ENCODE measurements at places on chromosomes 5 and 9.

DNA sequence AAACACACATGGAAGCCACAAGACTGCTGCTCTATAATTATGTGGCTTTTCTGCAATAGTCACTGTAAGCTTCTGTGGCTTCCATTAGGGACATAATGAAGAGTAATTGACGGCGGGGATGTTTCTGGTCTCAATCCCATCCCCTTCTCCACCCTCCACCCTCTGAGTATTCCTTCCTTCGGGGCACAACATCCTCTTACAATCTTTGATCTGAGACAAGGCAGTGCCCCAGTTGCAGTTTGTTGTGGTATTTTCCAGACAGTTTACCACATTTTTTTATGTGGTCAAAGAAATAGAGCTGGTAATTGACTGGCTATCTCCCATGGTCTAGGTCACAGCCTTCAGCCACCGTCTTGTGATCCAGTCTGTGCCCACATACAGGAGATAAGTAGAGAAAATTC lies 277.7 kb downstream of the NR2F1-AS1 start:
- DNase-seq, result no peak

- peak; percentile 76 for DNase-seq
Measured at GRCh38 chr9:81823672-81824554, 104.3 kb upstream of the SPATA31D4 start.

GRCh38 chr5:169717288-169717687 lies 80.2 kb downstream of the DOCK2 start:
- peak; percentile 37 for DNase-seq

GRCh38 chr5:81192373-81192750 lies 40.8 kb upstream of the CKMT2 start:
- no peak for DNase-seq

DNA sequence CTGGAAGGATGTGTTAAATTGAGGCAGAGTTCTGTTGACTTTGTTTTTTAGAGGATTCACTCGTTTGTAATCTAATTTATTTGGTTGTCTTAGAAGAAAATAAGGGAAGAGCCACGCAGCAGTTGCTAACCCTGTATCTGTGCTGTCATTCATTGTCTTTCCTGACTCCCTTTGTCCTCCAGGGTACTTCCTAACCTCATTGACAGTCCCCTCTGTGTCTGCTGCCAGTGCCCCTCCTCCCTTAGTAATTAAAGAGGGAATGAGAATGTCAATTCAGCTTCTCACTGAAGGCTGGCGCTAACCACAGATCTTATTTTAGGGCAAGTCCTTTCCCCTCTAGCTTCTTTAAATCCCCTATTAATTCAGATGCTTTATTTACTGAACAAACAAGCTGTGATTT lies 84.0 kb downstream of the MAST4 start:
- DNase-seq, result no peak

DNA sequence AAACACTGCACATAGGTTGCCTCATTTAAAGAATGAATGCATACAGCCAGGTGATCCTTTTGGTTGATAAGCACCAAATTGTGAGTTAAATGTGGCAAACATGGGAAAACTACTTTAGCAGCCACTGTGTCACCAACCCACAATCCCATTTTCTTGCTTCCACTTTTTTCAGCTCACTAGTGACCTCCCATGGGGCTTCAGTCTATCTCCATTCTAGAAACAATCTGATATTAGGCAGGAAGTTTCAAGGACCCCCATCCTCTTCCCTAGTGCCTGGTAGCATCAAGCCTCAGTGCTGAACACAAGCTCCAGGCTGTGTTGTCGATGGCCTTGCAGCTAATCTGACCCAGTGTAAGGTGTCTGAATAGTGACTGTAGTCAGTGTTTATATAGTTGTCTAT lies 66.2 kb downstream of the PLPPR1 start:
- no peak for DNase-seq

GRCh38 chr5:175418251-175418650 lies 25.7 kb downstream of the DRD1 start:
- no peak for DNase-seq

GRCh38 chr5:60445921-60446320 lies 254.0 kb downstream of the DEPDC1B start:
- no peak for DNase-seq

- no peak for DNase-seq
Measured at GRCh38 chr9:5720151-5720550, 91.2 kb downstream of the RIC1 start.

- no peak for DNase-seq
Measured at GRCh38 chr9:91914404-91914803, 35.6 kb downstream of the ROR2 start.

GRCh38 chr5:156800929-156801328 lies 49.2 kb upstream of the PPP1R2B start:
- DNase-seq, result no peak

DNA sequence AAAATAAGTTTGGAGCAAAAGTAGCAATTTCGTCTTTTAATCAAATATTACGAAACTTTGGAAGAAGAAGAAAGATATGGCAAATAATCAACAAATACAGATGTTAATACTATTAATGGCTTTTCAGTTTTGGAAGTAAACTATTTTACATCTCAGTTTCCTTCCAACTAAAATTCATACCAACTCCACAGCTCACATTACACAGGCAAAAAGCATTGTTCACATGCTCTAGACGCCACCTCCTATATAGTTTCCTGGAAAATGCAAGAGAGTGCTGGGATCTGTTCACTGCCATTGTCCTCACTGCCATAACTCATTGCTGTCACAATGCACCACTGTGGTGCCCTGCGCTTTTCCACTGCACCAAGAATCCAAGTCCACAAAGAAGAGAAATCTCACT lies 149.0 kb upstream of the FTMT start:
- DNase-seq, result no peak

DNA sequence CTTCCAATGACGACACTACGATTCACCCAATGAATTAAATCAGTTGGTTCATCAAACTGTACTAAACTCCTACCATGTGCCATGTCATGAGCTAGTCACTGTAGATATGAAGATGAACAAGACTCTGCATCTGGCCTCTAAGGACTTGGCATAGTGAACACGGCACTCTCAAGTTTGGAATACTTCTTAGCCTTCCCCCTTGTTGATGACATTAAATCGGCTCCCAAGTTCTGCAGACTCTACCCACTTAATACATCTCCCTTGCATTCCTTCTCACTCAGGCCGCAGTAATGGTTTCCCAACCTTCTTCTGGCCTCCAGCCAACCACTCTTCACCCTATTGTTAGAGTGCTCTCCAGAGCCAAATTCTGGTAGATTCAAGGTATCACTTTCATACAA lies 184.7 kb downstream of the MAPKAP1 start:
- DNase-seq, result no peak

GRCh38 chr9:137986268-137987099 lies 108.9 kb downstream of the CACNA1B start:
- DNase-seq, result no peak

DNA sequence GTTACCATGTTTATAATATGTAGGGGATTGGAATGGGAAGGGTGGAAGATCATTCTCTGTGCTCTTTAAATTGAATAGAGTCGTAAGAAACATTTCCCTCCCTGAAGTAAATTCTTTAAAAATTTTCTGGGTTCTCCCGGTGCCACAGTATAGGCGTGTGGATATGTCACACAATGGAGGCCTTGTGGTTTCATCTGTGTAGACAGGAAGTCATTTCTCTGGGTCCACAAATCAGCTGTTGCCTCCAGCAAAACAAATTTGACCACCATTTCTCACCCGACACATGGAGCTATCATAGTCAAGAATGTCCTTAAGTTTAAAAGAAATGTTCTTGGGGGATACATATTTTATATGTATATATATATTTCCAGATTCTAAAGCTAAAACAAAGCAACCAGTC lies 17.4 kb downstream of the CEP78 start:
- no peak for DNase-seq

- DNase-seq, result no peak
Measured at GRCh38 chr9:91148306-91148705, 213.4 kb downstream of the AUH start.

- no peak for DNase-seq
Measured at GRCh38 chr5:109546461-109546860, 136.7 kb upstream of the PJA2 start.

- DNase-seq, result no peak
Measured at GRCh38 chr5:121377461-121377860, 474.2 kb upstream of the FTMT start.

DNA sequence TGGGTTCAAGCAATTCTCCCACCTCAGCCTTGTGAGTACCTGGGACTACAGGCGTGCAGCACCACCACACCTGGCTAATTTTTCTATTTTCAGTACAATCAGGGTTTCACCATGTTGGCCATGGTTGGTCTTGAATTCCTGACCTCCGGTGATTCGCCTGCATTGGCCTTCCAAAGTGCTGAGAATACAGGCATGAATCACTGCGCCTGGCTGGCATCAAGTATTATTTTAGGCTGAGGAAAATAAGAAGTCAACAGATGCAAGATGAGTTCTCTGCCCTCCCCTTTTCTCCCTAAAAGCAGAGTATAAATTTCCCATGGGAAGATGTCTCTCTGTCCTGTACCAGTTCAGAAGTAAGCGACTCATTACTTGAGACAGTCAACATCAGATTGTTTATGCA lies 71.5 kb downstream of the ELAVL2 start:
- DNase-seq, result no peak

DNA sequence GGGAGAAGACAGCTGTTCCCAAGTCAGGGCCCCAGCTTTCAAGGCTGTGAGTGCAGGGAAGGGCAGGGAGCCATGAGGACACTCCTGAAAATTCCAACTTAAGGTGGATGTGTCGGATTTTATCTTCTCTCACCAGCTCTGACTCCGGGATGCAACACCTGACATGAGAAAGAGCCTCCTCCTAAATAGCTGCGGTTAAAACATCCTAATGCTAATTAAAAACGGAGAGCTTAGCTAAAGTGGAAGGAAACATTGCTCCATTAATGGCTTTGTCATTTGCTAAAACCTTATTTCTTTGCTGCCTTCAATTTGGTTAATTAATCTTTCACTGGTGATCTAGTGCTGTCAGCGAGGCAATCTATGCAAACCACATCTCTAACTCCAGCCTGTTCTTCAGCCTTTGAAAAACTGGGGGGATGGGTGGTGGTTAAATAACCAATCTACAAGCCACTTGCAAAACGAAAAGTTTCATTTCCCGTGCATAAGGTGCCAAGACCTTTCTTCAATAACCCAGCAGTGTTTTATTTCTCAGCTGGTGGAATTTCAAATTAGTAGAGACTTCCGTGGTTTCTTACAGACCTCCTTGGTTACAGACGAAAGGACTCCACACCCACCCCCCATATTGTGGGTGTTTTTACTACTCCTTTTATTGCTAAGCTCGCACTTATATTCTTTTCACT lies 379.6 kb downstream of the MLLT3 start:
- no peak for DNase-seq

GRCh38 chr5:128241051-128241695 lies 157.6 kb downstream of the SLC12A2 start:
- no peak for DNase-seq

GRCh38 chr5:36854402-36855140 lies 22.0 kb upstream of the NIPBL start:
- DNase-seq, result no peak

GRCh38 chr5:177350776-177351391 lies 584 bp downstream of the LMAN2 start:
- no peak for DNase-seq

DNA sequence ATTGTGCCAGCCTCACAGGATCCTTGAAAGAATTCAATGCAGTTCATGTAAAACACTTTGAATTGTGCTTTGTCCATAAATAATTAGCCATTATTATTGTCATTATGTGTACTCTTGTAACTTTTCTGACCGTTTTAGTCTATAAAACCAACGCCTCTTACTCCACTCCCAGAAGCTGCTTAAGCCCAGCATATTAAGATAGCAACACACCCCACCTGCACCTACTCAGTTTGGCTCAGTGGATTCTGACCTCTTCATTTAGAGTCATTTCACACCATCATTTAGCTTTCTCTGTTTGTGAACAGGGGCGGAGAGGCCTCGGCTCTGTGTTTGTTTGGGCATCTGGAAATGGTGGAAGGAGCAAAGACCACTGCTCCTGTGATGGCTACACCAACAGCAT lies 205.1 kb downstream of the PCSK5 start:
- DNase-seq, result no peak

- no peak for DNase-seq
Measured at GRCh38 chr9:86200599-86201162, 58.8 kb downstream of the C9orf153 start.

GRCh38 chr5:90644132-90644531 lies 85.5 kb downstream of the ADGRV1 start:
- no peak for DNase-seq

DNA sequence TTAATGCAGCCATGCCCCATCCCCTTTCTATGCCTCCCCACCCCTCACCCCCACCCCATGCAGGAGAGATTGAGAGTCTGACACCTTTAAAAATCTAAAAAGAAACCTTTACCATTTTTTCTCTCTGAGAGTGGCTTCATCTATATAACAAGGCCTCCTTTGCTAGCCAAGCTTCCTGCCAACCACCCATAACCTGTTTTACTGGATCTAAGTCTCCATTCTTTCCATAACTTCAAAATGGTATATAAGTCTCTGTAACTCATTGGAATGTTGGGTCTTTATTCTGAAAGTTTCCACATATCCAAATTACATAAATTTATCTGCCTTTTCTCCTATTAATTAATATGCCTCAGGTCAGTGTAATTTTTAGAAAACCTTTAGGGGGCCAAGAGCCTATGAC lies 1174.0 kb downstream of the MAT2B start:
- DNase-seq, result peak; percentile 3

DNA sequence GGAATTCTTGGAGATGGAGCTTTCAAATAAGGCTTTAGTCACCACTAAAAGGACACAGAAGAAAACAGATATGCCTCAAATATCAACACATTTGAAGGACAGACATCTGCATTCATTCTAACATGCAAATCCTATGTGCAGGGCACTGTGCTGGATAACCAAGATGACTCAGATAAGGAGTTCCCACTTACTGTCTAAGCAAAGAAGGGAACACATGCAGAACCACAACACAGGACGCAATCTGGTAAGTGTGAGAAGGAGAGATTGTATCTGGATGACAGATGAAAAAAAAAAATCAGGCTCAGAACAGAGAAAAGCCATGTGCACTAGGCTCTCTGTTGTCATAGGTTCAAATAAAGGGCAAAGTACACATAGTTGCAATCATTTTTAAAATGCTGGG lies 42.5 kb downstream of the ELAVL2 start:
- DNase-seq, result no peak

DNA sequence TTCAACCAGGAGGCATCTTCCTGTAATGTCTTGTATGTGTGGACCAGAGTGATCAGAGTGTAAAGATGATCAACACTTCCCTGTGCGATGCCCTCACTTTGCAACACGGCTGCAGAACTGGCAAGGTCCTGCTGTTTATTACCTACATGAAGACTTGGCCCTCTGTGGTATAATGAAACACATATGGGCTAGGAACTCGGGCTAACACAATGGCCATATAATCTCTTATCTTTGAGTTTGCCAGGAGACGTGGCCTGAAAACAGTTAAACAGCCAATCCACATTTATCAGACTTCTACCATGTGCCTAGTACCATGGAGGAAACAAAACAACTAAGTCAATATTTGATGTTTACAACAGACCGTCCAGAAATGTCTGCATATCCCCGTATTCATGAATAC lies 145.5 kb downstream of the ZNF462 start:
- DNase-seq, result no peak

Measured in right lung (tissue), 10 donors.